ENCODE measurements at places on chromosomes 12 and 14. TPM values are rescaled to one million over a fixed set of nuclear protein-coding genes. Genes with fewer than 3 reads are reported as not detected.

Gene PTGER2
- 30.0 TPM for total RNA-seq

Gene DYNLL1
- total RNA-seq: 222 TPM

Gene MAP1LC3B2
- 1.2 TPM for total RNA-seq

Gene CD69
- not detected for total RNA-seq

DNA sequence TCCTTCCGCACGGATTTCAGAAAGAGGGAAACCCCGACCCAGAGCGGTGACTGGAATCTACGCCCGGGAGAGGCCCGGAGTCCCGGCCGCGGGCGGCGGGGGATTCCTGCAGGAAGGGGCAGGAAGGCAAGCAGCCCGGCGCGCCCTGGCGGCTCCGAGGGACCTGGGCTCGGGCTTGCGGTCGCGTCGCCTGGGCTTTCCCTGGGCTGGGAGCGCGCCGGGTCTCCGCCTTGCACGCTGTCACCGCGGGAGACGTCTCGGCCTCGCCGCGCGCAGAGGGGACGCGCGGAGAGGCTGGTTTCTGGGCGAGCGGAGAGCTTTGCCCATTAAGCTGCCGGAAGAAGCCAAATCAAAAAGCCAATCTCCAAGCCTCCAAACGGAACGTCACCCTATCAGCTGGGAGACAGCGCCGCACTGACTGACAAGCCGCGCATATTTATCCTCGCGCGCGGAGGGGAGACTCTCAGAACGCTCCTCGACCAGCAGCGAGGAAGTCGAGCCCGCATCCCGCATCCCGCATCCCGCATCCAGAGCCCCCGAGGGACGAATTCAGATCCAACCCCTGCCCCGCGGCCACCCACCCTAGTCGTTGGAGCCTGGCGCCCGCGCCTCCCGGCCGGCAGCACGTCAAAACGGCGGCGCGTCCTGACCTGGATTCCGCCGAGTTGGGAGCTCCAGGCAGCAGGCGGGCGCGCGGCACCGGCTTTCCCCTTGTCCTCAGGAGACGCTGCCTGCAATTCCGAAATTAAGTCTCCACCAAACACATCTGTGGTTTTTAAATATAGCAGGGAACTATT lies at the start of gene SLC8A3:
SLC8A3 (minus strand) TSS at position 293 of the 797 bp plus-strand sequence. CDS start 20,529 bp downstream, outside the sequence.
- DNase-seq: peak; percentile 42

- peak; percentile 73 for DNase-seq
Measured at GRCh38 chr14:54440037-54440436, 1.1 kb downstream of the CNIH1 start.

DNA sequence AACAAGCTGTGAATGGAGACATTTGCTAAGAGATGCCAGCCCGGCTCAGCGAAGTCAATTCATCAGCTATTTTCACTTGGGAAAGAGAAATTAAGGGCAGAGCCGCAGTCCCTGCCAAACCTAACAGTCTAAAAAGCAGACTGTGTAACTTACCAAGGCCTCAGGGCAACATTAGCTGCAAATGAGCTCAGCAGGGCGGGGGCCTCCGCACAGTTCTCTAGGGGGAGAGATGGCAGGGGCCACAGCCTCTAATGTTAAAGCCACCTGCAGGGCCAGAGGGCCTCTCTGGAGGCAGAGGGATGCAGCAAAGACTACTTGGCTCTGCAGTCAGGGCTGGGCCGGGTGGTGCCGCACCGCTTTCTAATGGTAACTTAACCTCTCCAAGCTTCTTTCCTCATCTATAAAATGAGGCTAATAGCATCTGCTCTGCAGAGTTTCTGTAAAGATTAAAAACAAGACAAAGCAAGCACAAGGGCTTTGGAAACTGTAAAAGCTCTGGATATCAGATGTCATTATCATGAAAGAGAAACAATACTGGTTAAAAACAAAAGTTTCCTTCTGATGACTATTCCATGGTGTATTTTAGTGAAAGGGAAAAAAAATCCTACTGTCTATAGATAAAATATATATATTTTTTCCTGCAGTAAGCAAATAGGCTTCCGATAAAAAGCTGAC lies 13.4 kb upstream of the GPRC5A start:
- no peak for DNase-seq

- DNase-seq: no peak
Measured at GRCh38 chr12:30820406-30820946, 65.7 kb upstream of the CAPRIN2 start.

DNA sequence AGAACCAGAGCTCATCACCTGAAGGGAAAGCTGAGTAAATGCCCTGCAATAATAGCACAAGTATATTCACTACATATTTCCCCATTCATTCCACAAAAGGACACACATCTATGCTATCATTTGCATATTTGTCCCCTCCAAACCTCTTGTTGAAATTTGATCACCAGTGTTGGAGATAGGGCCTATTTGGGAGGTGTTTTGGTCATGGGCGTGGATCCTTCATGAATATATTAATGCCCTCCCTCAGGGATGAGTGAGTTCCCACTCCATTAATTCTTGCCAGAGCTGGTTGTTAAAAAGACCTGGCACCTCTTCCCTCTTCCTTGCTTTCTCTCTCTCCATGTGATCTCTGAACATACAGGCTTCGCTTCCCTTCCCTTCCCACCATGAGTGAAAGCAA lies 18.6 kb upstream of the ZDHHC17 start:
- no peak for DNase-seq

- DNase-seq: no peak
Measured at GRCh38 chr14:81963846-81964245, 430.2 kb upstream of the SEL1L start.

DNA sequence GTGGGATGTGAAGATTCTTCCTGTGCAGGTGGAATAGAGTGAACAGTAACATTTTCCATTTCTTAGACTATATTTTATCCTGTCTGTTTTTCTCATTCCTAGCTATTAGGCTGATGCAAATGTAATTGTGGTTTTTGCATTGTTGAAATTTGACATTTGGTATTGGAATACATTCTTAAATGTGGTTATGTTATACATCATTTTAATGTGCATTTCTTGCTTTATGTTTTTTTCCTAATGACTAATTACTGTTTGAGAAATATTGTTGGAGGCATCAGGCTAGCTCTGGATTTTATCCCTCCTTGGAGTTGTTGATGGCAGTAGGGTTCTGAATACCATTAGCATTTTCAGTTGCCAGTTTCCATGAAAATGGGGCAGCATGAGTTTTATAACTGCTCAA lies 75.9 kb upstream of the GNG2 start:
- no peak for DNase-seq

DNA sequence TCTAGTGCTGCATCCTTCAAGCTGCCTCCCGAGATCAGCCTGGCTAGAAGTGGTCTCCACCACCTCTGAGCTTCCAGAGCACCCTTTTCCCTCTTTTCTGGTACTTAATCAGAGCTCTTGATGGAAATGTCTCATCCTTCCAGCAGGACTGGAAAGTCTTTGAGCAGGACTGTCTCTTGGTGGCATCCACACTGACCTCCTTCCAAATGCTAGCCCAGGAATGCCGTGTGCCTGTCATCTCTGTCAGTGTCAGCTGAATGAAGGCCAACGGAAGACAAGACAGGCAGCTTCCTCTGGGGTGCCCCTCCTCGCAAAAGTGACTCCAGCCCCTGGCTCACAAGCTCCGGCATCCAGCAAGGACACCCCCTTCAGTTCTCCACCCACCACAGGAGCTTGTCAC lies 171.3 kb upstream of the FKBP4 start:
- DNase-seq: no peak

GRCh38 chr12:26853303-26854030 lies 20.5 kb upstream of the ITPR2 start:
- peak; percentile 67 for DNase-seq

GRCh38 chr12:58639318-58639934 lies 280.9 kb downstream of the LRIG3 start:
- DNase-seq: peak; percentile 72

GRCh38 chr12:107196681-107197080 lies 103.3 kb upstream of the CRY1 start:
- peak; percentile 79 for DNase-seq

- peak; percentile 97 for DNase-seq
Measured at GRCh38 chr12:71476513-71476912, 36.9 kb downstream of the LGR5 start.
